ENCODE measurements at places on chromosomes 7 and 10. TPM values are rescaled to one million over a fixed set of nuclear protein-coding genes. Genes with fewer than 3 reads are reported as not detected.

The APBB1IP gene
- not detected for total RNA-seq

The PPP1R3C gene
- 47.4 TPM for total RNA-seq

The MCM7 gene
- 202 TPM for total RNA-seq

The PRKCQ gene
- not detected for total RNA-seq

The OR6B1 gene
- not detected for total RNA-seq

The CYP2W1 gene
- not detected for total RNA-seq

The ASZ1 gene
- total RNA-seq, result not detected

The OR2A1 gene
- total RNA-seq, result not detected

The CADPS2 gene
- 3.0 TPM for total RNA-seq

The HOXA11 gene
- under 0.01 TPM for total RNA-seq

The CAMK2B gene
- total RNA-seq, result not detected

The AGR2 gene
- not detected for total RNA-seq

The ZNF804B gene
- not detected for total RNA-seq

The ADRA2A gene
- total RNA-seq, result not detected

The CLCN1 gene
- not detected for total RNA-seq

The GHRHR gene
- total RNA-seq, result not detected

The HMX3 gene
- total RNA-seq, result not detected

The SKAP2 gene
- total RNA-seq, result 9.8 TPM

The ARMS2 gene
- total RNA-seq, result not detected

The PRLHR gene
- not detected for total RNA-seq

The SLC26A4 gene
- total RNA-seq, result 0.36 TPM

The OR2A12 gene
- not detected for total RNA-seq

The GPC2 gene
- 4.5 TPM for total RNA-seq

The CTAGE6 gene
- not detected for total RNA-seq

The OPN4 gene
- total RNA-seq, result not detected

The SLC25A40 gene
- total RNA-seq, result 12.0 TPM

The GDF2 gene
- total RNA-seq, result not detected

The AS3MT gene
- total RNA-seq, result 9.6 TPM

The TMEM196 gene
- total RNA-seq, result not detected
